ENCODE measurements at places on chromosomes 1 and 21.

DNA sequence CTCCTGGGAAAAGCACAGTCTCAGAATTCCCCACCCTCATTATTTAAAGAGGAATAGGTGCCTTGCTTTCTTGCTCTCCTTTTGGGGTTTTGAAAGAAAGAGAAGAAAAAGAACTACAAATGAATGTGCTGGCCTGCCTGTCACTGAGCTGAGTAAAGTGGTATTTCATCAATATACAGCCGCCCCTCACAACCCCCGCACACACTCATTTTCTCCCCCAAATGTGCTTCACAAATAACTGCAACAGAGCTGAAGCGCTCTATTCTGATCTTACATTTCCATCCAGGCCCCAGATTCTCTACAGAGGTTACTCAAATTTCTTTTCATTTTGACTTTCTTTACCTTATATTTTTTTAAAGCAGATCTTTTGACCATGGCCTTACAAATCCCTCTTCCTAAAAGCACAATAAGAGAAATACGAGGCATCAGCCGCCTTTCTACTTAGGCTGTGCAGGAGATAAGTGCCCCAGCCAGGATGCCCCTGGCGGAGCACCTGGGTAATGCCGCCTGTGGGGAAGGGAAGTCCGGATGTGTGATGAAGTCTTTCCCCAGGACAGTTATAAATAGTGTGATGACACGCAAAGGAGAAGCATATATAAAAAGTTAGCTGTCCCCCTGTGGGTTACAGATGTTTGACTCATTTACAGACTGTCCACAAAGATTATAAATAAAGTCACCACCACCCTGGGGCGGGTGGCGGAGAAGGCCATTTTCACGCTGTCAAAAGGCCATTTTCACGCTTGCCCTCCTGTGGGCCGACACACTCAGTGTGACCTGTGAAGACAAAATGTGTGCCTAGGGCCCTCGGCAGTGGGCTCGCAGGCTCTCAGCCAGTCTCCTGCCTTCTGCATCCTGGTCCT lies 6.5 kb downstream of the KCNN3 start:
- DNase-seq: no peak

DNA sequence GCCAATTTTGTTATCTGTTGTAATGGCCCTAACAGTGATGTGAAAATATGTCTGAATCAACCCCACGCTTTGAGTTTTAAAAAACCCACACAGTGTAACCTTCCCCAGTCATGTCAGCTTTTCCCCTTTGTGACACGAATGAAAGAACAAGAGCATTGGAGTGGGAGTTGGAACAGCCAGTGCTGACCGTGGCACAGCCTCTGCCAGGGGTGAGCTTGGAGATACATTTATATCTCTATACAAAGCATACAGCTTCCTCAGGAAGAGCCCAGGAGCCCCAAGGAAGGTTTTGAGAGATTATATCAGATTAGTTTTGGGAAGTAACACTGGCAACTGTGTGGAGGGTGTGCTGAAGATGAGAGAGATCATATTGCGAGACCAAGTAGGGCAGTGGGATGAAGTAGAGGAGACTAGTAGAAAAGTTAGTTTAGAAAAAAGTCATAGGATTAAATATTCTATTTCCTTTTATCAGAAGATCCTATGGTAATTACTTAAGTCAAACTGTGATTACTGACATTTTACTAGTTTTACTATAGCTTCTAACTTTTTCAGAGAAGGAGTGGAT lies 15.9 kb downstream of the LRRC8B start:
- no peak for DNase-seq

GRCh38 chr1:42165511-42166210 lies 1.1 kb upstream of the GUCA2A start:
- DNase-seq: no peak

DNA sequence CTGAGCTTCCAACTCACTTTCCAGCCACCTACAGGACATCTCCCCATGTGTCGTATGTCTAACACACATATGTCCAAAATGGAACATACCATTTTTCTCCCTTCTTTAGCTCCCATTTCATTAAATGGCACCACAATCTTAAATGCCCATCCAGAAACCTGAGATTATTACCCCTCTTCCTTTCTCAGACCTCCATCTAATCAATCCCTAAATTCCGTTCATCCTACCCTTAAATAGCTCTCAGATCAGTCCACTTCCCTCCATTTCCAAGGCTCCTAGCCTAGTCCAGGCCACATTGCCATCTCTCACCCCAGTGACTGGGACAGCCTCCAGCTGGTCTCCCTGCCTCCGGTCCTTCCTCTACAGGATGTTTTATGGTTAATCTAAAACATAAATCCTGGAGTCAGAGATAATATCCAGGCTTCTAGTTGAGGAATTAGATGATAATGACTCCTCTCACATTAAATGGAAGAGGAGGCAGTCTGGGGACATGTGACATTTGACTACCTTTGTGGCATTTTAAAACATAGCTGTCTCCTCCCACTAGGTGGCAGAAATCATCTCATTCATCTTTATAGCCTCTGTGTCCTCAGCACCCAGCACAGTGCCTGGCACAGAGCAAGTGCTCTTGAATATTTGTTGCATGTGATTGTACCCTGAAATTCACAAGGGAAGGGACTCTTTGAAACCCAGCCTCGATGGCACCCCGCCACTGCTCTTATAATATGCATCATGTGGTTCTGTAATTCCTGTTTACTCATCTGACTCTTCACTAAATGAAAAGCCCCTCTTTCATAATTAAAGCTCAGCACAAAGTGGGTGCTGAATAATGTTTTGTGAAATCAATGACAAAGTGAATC lies 102.3 kb downstream of the TMEM53 start:
- no peak for DNase-seq

DNA sequence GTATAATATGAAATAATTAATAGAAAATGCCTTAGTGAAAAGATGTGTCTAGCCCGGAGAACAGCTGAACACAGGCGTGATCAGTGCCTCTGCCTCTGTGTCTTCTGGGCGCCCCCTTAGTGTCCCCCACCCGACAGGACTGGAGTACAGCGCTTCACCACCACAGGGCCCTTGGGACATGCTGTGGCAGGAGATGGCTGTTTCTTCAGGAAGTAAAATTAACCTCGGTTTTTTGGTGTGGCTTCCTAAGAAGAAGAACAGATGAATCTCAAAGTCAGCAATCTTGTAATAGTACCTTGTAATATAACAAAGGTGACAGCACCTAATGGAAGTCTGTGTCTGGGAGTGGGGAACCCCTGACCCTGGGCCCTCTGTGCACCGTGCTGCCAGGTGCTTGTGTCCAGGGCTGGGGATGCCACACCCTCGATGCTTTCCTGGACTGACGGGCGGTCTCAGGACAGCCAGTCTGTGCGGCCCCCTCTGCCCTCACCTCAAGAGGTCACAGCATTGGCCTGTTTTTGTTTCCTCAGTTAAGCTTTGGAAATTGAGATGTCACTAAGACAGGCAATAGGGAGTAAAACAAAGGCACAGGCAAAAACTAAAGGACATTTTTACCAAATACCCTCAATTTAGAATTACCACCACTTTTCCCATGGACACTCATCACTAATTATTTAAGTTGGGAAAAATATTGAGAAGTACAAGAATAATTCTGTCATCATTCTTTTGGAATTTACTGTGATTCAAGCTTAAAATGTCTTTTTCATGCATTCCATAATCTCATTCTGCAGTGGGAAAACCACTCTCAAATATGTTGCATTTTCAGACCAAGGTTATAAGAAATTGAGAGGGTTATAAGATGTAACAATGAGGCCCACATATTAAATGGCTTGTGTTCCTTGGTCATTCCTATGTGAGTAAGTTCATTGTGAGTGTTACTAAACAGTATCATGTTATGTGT lies 79.3 kb downstream of the ADARB1 start:
- no peak for DNase-seq

Data from NCI-H2171 (cell line).